ENCODE measurements at places on chromosomes 11 and 22.

- DNase-seq, result no peak
Measured at GRCh38 chr11:68396516-68396915, 64.0 kb upstream of the PPP6R3 start.

- no peak for DNase-seq
Measured at GRCh38 chr22:17847360-17848078, 73.2 kb upstream of the BID start.

DNA sequence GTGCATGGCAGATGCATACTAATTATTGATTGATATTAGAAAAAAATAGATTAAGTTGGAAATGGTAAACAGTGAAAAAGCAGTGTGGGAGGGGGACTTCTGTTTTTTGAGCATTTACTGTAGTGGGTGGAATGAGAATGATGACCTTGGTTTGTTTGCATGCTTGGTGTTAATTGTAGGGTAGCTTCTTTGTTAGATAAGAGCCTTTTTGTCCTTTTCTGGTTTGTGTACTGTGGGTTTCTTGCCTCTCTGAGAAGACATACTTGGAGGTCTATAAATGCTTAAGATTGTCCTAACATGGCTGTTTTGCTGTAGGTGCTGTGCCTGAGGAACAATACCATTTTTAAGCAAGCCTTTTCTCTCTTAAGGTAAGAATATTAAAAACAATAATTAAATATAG is 17.0 kb downstream of the MRPL48 start:
- no peak for DNase-seq

GRCh38 chr11:128226106-128226716 is 361.1 kb downstream of the ETS1 start:
- DNase-seq, result no peak

DNA sequence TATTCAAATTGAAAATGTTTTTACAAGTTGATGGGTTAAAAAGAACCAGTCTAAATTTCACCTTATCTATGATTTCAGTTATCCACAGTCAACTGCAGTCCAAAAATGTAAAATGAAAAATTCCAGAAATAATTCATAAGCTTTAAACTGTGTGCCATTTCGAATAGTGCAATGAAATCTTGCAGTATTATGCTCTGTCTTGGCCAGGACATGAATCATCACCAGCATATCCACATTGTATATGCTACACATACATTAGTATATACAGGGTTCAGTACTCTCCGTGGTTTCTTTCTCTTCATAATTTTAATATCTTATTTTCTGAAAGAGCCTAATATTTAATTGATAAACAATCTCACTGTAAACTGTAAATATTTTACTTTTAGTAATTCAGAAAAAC is 45.9 kb downstream of the ARHGAP32 start:
- no peak for DNase-seq

- DNase-seq, result no peak
Measured at GRCh38 chr11:34719303-34719848, 98.5 kb downstream of the EHF start.

GRCh38 chr11:56027354-56027753 is at the start of gene OR5AS1:
Gene OR5AS1 (plus strand): TSS chr11:56027654. CDS start chr11:56030419, 2,765 bp downstream.
- DNase-seq, result no peak
